Neural progenitor cell (in vitro differentiated cells): ENCODE measurements at places on chromosomes 2 and 18. TPM values are rescaled to one million over a fixed set of nuclear protein-coding genes. Genes with fewer than 3 reads are reported as not detected.
A peak's percentile ranks its signal among the peaks of the same experiment; 100 is the strongest.

Gene ACADL
- 0.09 TPM in 1 of 2 replicates, not detected in the other for total RNA-seq

Gene PDE11A
- total RNA-seq, result 0.13 and 0.62 TPM in 2 replicates

Gene CRACDL
- total RNA-seq, result 0.07 and 0.28 TPM in 2 replicates

Gene PSMA8
- not detected in 2 replicates for total RNA-seq

DNA sequence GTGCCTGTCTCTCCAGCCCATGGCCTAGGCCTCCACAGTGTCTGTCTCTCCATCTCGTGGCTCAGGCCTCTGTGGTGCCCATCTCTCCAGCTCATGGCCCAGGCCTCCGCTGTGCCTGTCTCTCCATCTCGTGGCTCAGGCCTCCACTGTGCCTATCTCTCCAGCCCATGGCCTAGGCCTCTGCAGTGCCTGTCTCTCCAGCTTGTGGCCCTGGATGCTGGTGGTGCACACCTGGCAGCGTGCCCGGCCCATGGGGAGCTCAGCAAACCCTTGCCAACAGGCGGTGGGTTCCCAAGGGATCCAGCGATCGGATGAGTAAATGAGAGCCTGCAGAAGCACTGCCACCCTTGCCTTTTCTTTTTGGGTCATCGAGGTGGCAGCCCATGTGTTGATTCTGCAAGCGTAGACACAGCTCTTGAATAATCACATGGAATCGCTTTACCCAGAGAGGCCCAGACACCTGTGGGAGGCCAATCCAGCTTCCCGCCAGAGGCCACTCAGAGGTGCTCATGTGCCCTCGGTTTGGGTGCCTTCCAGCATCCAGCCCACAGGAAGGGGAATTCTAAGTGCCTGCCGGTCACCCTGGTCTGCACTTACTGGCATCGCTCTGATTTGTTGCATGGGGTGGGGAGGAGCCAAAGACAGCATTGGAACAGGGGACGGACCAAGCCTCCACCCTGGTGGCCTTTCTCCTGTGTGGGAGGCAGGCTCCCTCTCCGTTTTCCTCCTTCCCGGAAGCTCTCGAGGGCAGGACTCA is 101.8 kb upstream of the HDAC4 start:
- DNase-seq, result no peak

DNA sequence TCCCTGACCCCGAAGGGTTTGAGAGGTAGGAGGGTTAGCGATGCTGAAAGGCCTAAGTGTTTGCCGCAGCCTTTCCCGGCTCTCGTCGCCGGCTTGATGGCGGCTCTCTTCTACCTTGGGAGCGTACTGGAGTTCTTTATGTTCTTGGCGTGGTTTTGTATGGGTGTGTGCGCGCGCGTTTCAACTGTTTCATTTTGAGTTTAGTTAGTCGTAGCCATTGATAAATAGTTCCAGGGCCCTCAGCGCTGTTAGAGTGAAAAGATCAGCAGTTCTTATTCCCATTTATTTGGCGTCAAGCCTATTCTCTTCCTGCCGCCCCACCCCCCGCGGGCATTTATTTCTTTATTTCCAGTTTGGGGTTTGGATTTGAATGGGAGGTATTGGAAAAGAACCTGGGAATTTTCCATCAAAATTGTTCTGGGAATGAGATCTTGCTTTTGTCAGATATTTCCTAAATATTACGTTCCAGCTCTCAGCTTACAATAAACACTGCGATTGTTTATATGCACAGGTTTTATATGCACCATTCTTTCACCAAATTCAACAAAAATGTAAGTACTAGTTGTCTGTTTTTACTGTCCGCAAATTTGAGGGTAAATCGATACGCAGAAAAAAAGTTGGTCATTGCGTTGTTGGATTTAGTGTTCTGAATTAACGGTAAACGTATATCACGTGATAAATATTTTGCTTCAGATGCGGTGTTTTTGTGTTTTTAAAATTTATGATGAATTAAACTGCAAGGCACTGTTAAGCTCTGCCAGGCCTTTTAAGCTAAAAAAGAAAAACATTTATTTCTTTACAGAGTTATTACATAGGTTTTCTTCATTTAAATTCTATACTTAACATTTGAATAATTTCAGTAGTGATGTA is 954 bp downstream of the CCNT2 start:
- DNase-seq, result no peak

GRCh38 chr18:24741965-24742724 is 281.7 kb downstream of the HRH4 start:
- no peak for DNase-seq

GRCh38 chr2:75998451-75998850 is 287.7 kb upstream of the GCFC2 start:
- DNase-seq, result no peak

DNA sequence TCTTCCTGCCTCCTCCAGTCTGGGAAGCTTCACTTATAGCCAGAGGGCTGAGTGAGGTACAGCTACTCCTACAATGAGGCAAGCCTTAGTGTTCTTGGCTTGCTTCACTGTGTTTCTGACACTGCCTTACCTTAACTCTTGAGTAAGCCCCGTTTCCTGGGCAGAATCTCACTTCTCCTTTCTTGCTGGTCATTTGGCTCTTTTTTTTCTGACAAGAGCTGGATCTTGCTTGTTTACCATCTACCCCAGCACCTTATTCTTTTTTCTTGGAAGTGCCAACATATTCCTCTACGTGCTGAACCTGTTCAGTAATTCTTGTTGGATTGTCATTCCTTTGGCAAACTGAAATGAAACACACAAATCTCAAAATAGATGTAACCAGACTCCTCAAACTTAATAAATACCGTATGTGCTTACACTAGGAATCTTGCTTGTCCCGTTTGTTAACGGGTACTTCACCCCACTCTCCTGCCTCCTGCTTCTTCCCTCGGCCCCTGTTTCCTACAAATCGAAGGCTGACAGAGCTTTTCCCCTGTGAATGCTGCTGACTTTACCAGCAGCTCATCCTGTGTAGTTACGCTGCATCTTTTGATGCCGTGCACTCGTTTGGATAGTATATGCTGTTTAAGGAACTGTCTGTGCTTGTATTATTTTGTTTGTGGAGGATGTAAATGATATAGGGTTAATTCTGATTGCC is 132.2 kb downstream of the FMNL2 start:
- no peak for DNase-seq

DNA sequence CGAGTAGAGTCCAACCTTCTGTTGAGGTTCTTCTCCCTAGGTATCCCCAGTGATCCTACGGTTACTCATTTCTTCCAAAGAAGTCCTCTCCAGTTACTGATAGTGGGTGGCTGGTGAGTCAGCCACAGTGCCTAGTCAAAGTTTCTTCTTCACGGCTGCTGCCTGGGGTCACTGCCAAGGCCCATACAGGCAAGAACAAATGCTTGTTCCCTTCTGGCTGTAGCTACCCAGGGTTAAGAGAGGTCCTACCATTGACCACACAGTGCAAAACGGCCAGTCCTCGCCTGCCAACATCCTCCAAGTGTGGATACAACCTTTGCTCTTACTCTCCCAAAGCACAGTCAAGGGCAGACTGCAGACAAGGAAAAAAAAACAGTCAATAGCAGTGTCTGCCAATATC is 2.9 kb upstream of the PTPN4 start:
- DNase-seq, result no peak

- no peak for DNase-seq
Measured at GRCh38 chr2:205024822-205025518, 479.7 kb downstream of the PARD3B start.

DNA sequence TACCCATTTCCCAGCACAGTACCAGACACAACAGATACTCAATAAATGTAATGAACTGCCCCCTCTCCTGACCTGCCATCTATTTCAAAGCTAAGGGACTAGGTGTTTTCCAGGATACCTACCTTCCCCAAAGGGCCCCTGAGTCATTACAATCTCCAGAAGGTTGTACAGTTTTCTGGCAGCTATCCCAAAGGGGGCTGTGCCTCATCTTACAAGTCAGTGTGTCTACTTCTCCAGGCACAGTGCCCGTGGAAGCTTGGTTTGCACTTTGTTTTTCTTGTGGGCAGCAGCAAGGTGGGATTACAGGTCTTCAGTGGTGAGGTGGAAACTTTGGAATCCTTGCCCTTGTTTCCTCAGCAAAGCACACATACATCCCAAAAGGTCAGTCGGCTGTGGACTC is 62.8 kb upstream of the CYP26B1 start:
- no peak for DNase-seq

DNA sequence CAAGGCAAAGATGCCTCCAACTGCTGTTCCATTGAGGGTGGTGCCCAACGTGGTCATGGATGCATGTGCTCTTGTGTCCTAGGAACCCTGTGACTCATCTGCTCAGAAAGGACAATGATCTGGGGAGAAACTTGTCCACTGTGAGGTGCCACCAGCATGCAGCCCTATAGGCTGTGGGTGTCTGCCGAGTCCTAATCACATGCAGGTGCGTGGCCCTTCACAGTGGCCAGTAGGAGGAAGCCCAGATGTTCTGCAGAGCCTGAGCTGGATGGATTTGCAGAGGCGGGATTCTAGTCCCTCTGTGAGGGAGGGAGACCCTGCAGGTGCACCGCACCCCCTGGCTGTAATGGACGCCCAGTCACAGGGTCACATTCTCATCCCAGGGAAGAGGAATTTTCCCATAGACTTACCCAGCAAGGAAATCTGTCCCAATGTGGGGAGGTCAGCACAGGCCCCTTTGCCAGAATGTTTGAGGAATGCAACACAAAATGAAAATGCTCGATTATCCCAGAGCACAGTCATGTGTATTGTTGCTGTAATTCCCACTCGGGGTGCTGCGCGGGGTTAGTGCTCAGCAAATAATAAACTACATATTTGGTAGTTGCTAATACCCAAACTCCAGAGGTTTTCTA is 13.9 kb downstream of the GDF7 start:
- no peak for DNase-seq

GRCh38 chr2:132804051-132804450 is 134.0 kb upstream of the LYPD1 start:
- no peak for DNase-seq

DNA sequence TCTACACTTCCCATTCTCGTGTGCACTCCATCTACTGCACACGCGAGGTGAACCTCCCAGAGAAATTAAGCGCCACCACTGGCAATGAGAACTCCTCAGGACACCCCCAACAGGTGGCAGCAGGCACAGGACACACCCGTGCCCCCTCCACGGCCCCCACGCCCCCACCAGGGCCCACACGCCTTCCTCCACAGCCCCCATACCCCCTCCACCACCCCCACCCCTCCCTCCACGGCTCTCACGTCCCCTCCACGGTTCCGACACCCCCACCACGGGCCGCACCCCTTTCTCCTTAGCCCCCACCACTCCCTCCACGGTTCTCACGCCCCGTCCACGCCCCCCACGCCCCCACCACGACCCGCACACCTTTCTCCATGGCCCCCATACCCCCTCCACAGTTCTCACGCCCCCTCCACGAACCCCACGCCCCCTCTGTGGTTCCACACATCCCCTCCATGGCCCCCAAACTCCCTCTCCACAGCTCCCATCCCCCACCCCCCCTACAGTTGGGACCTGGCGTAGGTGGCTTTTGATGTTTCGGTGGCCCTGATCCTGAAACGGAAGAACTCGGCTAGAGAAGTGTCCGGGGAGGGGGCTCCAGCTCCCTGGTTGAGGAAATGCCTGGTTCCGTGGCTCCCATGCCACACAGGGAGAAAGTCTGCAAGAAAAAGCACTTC is 110.8 kb downstream of the ZNF516 start:
- no peak for DNase-seq

DNA sequence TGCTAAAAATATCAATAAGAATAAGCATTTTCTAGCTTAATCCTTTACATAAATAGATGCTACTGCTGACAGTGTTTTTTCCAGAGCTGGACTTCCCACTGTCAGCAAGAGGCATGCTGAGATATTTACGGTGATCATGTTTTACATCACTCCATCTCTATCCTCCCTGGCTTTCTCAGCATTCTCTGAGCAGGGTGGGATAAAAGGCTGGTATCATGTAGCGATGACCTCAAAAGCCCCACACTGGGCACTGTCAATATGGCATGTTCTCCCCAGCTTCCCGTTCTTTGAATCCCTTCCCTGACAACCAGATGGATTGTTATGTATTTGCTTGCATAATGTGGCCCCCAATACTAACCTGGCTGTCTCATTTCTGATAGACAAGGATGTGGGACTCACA is 83.2 kb upstream of the EPHA4 start:
- no peak for DNase-seq

- DNase-seq, result no peak
Measured at GRCh38 chr18:63422864-63423304, 608 bp upstream of the VPS4B start.

- no peak for DNase-seq
Measured at GRCh38 chr18:62435435-62436031, 87.3 kb upstream of the ZCCHC2 start.

DNA sequence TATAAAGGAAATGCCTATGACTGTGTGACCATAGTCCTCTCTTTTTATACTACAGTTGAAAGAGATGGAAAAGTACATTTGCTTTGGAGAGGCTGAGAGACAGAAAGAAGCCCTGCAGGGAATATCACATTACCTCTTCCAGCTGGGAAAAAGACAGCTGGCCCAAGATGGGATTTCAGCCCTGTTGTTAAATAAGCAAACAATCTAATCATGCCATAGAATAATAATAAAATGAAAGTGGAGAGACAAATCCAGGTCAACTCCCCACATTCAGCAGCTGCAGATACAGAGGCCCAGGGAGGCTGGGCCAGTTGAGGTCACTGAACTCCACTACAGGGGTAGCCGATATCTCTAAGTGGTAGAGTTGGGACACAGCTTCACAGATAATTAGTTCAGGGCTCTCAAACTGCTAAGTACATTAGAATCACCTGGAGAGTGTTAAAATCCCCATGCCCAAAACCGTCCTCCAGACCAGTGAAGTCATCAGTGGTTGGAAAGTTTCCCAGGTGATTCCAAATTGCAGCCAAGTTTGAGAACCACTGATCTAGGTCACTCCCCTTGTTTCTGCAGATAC is 81.9 kb downstream of the MOGAT1 start:
- DNase-seq, result peak; percentile 55

- no peak for DNase-seq
Measured at GRCh38 chr2:200336980-200337615, 30.6 kb downstream of the SPATS2L start.

DNA sequence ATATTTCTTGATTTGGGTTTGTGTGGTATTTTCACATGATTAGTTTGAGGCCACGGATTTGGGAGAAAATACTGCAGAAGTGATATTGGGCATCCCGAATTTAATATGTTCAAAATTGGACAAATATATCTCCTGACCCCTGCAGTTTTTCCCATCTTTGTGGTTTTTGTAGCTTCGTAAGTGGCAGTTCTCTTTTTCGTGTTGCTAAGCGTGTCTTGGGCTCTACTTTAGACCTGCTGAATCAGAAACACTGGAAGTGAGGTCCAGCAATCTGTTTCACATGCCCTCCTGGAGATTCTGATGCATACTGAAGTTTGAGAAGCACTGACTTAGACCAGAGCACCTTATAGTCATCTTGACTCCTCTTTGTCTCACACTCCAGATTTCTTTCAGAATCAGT is 98.3 kb downstream of the EPB41L5 start:
- no peak for DNase-seq
